ENCODE measurements at places on chromosomes 2 and 18. TPM values are rescaled to one million over a fixed set of nuclear protein-coding genes. Genes with fewer than 3 reads are reported as not detected.

DNA sequence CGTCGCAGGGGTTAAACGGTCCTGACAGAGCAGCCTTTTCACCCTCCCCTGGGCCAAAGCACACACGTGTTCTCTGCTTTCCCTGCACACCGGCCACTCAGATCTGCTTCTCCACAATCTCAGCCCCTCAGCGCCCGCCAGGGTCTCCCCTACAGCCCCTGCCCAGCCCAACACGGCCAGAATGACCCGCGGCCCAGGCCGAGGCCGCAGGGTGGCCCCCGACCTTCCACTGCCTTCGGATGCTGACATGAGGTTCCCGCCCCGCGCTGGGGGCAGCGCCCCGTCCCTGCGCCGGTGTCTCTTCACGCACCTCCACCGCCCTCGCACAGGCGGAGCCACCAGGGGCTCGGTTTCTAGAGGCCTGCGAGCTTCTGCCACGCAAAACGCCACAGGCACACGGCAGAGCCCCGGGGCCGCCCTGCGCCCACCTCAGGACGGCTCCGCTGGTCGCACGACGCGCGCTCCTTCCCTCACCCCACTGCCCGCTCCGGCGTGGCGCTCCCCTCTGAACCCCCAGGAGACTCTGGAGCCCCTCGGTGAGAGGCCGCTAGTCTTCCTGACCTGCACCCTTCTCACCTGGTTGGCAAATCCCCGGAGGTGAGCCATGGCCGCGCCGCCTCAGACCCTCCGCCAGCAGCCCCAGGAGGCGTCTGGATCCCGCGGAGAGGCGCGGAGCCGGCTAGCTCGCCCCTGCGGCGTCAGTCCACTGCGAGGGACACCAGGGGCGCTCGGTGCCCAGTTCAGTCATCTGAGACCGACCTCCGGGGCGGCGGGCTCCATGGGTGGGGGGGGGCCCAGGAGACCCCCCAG is 749 bp downstream of the STK25 start:
- DNase-seq = no peak

DNA sequence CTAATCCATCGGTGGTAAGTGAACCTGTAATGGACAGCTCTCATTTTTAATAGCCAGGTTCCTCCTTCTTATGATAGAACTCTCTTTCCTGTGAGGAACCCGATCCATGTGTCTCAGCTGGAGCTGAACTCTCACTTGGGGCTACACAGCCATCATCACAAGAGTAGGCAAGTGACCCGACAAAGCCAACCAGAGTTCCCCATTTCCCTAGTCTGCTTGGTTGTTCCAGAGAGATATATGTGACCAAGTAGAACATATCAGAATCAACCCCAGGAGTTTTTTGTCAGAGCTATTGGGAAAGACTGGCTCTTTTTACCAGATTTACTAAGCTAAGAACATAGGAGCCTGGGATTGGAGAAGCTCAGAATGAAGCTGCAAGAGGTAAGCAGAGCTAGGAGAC is 14.6 kb upstream of the HNRNPLL start:
- DNase-seq = no peak

FAHD2B gene
- 18.3 TPM for total RNA-seq

SERPINB11 gene
- total RNA-seq = not detected

RAPH1 gene
- 43.9 TPM for total RNA-seq

Measured in tibial nerve (tissue), 4 donors.